NCI-H1930 (cell line): ENCODE measurements at places on chromosomes 11 and 22.

DNA sequence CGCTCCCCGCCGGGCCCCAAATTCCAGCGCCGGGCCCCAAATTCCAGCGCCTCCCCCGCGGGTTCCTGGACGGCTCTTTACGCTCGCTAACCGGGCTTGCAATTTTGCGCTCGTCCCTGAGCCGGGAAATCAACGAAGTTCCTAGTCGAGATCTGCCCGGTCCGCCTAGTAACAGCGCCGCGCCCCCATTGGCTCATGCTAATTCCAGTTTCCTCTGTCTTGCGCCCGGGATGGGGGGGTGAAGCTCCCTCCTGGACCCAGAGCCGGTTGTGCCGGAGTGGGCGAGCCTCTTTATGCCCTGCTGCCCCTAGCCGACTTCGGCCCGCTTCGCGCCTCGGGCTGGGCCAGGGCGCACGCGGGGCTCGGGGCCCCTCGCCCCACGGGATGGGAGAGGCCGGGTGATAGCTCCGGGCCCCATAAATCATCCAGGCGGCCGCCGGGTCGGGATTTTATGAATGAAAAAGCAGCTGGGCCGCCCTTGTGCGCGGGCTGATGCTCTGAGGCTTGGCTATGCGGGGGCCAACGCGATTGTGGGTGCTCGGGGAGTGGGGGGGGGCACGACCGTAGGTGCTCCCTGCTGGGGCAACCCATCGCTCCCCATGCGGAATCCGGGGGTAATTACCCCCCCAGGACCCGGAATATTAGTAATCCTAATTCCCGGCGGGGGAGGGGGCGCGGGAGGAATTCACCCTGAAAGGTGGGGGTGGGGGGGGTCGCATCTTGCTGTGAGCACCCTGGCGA is 1.8 kb upstream of the CCND1 start:
- no peak for DNase-seq

DNA sequence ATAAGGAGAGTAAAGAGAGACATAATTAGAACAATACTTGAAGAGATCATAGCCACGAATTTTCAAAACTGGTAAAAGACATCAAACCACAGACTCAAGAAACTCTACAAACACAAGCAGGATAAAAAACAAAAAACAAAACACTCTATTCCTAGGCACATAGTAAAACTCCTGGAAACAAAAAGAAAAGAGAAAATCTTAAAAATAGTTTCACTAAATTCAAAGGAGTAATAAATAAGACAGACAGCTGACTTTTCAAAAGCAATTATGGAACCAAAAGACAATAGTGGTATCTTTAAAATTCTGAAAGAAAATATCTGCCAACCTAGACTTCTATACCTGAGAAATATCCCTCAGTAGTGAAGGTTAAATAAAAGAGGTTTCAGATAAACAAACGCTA is 9.2 kb upstream of the NARS2 start:
- no peak for DNase-seq

GRCh38 chr11:28176351-28176750 is 68.2 kb downstream of the METTL15 start:
- DNase-seq = no peak

GRCh38 chr11:46874586-46874985 is 28.5 kb upstream of the CKAP5 start:
- DNase-seq = no peak

DNA sequence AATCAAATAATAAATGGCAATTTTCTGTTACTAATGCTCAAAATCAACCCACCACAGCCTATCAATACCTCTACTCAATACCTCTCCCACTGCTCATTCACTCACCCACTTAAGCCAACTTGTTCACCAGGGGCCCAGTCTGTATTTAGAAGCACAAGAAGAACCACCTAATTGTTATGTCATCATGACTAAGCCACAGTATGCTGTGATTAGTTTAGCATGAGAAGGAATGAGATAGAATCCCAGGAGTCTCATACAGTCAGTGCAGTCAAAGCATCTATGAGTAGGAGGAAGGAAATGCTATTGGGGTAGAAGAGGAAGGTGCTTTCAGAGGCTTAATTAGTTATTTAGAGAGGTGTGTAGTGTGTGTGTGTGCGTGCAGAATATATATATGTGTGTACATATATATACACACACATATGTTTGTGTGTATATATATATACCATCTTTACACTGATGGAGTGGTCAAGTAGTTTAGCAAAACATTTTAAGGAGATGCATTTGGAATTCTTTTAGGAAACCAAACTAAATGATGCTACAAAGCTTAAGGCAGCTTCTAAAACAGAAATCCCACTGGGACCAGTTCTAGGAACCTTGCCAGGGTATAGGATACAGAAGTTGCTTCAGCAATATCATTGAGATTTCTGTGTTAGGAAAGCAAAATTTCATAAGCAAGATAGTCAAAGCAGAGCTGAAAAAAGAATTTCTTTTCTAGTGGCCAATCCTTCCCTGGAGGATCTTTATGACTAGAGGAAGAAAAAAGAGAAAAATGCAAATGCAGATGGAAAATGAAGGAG is 27.5 kb downstream of the KCNA4 start:
- DNase-seq = no peak

DNA sequence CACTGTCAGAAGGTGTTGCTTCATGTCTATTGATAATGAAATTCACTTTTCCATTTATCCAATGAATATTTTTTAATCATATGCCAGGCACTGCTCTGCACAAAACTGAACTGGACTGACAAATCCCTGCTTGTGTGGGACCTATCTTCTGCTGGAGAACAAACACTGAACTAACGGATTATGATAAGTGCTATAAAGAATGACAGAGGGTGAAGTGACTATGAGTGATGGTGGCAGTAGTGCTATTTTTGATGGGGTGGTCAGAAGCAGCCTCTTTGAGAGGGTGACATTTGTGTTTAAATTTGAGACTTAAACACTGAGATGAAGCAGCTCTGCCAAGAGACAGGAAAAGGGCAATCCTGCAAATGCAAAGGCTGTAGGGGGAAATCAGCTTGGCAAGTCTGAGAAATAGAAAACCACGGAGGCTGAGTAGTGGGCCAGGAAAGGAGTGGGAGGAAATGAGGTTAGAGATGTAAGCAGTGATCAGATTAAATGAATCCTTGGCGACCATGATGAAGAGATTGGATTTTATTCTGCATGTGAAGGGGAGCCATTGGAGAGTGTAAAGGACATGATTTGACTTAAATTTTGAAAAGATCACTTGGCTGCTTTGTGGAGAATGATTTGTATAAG is 6.0 kb downstream of the TBCEL start:
- no peak for DNase-seq

DNA sequence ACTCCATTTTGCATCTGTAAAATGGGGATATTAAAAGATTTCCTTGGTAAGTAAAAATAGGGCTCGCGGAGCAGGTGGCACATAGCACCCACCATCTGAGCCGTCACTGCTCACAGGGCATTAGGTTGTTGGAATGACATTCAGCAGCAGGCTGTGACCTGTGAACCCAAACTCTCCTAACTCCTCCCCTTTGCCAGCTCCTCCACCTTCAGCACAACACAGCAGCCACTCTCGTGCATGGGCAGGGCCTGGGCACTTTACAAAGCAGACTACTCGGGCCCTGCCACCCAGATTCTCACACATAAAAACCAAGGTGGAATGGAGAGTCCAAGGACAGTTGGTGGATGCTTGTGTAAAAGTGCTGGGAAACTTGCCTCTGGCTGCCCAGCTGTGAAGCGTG is 77.2 kb downstream of the FLI1 start:
- no peak for DNase-seq

GRCh38 chr11:124793466-124794278 is 6.5 kb downstream of the MSANTD2 start:
- DNase-seq = no peak

GRCh38 chr11:130520271-130520671 is 71.8 kb downstream of the ADAMTS15 start:
- DNase-seq = no peak

DNA sequence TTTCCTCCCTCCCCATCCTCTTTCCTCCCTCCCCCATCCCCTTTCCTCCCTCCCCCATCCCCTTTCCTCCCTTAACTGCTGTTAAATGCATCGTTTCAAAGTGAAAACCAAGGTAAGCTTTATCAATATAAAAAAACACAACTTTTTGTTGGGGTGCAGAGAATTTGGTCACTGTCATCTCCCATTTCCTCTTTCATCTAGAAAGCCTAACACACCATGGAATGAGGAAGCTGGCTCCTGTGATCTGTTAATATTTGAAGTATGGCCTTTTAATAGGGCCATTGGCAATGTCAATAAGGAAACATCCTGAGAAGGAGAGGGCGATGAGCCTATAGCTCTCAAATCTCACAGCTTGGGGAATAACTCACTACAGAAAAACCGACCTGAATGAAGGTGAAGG is 7.0 kb downstream of the EXPH5 start:
- no peak for DNase-seq

GRCh38 chr11:76653012-76653673 is 17.4 kb downstream of the LRRC32 start:
- DNase-seq = no peak

DNA sequence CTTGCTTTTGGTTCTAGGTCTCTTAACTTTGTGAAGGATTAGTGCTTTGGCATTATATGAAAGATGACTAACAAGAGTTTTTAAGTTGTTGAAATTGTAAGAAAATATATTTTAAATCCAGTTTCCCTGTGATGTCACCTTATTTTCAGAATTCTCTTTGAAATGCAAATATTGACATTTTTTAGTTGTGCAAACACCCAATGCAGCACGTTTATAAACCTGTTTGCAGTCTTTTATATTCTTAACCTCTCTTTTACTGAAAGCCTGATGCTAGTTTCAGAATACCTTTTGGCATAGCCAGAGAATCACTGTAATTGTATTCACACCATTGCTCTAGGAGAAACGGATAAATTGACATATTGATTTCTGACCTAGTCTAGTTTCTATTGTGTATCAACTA is 42.8 kb upstream of the SLC37A2 start:
- no peak for DNase-seq

DNA sequence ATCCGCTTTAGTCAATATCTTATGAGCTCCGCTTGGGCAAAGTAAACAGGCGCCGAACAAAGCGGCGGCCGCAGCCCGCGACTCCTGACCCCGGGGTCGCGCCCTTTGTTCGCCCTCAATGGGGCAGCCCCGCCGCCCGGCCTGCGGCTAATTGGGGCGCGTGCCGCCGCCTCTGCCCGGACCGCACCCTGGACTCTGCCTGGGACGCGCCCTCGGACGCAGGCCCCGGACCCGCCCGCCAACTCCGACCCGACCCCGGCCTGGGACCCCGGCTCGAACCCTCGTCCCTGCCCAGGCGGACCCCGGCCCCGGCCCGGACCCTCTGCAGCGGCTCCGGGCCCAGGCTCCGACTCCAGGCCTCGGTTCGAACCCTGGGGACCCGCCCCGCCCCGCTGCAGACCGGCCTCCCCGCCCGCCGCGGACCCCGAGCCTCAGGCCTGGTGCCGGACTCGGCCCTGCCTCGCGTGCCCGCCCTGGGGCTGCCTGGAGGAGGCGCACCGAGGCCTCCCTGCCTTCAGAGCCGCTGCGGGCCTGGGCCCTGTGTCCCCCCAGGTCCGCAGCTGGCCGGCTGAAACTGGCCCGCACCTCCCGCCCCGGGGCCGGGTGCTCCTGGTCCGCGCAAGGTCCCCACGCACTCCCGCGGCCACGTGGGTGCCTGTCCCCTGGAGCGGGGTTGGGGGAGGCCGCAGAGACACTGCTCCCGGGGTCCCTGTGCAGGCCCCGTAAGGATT is 84.7 kb upstream of the WNT7B start:
- DNase-seq = no peak

DNA sequence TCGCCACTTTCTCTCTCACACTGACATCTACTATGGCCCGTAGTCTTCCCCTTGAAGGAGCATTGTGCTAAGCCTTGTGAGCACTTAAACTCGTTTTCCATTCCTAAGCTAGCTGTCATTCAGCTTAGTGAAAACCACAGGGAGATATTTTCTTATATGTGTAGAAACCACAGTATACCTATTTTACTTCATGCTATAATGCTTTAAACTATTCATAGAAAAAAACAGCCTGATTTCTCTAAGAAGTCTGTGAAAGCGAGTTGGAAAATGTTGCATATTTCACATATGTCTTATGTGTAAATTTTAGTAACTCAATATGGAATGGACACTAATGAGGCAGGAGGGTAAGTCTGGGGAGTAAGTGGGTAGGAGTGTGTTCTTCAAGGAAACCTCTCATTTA is 194.3 kb upstream of the CTSC start:
- DNase-seq = no peak

GRCh38 chr22:29018293-29019189 is 43.1 kb downstream of the C22orf31 start:
- no peak for DNase-seq

DNA sequence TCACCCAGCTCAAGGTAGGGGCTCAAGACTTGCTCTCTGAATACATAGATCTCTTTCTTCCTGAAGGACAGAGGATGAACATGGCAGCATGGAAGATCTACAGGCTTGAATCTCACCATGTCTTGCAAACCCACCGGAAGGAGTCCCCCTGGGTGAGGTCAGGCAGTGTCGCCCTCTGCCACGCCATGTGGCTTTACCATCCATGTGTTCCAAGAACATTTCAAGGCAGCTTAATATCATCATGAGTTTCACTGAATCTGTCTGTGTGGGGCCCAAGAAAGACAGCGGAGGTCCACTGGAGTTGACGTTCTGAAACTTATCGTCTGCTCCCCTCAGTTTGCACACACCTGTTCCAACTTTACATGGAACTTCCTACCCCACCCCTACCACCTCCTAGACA is 1202.6 kb downstream of the TBC1D22A start:
- DNase-seq = no peak

- no peak for DNase-seq
Measured at GRCh38 chr11:80722629-80723028, 1281.8 kb upstream of the TENM4 start.

- DNase-seq = no peak
Measured at GRCh38 chr11:69489031-69489745, 7.7 kb downstream of the LINC01488 start.

DNA sequence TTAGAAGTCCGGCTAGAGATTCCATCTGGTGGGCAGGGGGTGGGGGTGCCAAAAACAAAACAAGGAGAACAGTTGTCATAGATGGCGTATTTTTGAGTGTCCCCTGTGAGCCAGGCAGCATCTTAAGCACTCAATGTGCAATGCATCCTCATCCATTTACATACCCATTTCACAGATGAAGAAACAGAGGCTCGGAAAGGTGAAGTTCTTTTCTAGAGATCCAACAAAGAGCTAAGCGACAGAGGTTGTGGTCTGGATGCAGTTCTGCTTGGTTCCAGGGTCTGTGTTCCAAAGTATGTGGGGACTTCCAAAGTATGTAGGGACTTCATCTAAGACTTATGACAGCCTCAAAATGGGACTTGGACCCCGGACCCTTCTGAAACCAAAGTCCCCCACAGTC is 277.8 kb downstream of the MN1 start:
- DNase-seq = no peak

- DNase-seq = no peak
Measured at GRCh38 chr11:1449490-1450243, 36.9 kb downstream of the MOB2 start.

GRCh38 chr11:27612932-27613880 is 87.0 kb downstream of the BDNF start:
- DNase-seq = no peak

GRCh38 chr11:87150936-87151335 is 113.2 kb downstream of the TMEM135 start:
- no peak for DNase-seq
